ENCODE measurements at places on chromosomes 16 and 17.

DNA sequence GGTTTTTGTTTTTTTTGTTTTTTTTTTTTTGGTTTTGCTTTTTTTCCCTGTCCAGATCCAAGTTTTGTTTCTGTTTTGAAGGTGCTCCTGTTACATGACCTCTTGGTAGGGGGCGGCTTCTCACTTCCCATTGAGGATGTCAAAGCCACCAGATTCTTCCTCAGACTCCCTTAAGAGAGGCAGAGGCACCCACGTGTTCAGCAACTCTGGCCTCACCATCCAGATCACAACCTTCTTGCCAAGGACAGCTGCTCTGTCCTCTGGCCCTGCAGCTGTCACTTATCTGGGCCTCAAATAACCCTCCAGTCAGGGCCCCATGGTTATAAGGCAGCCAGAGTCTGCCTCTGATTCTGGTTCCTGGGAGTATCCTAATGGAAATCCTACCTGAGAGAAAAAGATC is 208.5 kb downstream of the STX8 start:
- DNase-seq: no peak

- DNase-seq: no peak
These were observed 548 bp upstream of the KRTAP4-11 start for GRCh38 chr17:41118721-41119120.

GRCh38 chr17:49527927-49528651 is 33.0 kb downstream of the NGFR start:
- no peak for DNase-seq

- DNase-seq: no peak
These were observed 341.5 kb downstream of the SNX29 start for GRCh38 chr16:12317856-12318537.

DNA sequence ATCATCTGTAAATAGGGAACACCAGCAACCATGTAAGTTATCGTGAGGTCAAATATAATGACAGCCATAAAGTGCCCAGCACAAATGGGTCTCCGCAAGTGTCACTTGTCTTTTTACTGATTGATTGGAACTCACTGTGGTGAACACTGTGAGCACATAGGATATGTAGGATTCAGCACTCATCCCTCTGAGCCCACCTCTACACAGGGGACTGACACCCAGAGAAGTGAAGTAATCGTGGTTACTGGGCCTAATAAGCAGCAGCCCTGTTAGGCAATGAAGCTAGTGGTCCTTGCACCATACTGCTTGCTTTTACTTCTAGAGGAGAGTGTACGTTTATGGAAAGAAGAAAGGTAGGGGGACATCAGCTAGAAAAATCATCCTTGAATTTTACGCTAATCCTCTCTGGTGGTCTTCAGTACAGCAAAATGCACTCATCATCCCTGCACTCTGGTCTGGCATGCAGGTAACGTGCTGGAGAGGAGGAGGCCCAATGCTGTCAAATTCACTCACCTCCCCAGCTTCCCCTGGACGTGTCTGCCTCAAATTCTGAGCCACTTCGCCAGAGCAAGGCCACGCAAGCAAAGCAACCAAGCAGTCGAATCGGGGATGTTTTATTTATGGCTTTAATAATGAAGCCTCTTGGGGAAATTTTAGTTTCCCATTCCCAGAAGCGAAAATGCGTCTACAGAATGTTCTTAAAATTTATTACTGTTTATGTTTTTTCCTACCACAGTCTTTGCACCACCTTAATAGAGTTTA is 74.7 kb downstream of the YPEL2 start:
- no peak for DNase-seq

GRCh38 chr16:82527101-82527500 is 99.7 kb upstream of the CDH13 start:
- no peak for DNase-seq

DNA sequence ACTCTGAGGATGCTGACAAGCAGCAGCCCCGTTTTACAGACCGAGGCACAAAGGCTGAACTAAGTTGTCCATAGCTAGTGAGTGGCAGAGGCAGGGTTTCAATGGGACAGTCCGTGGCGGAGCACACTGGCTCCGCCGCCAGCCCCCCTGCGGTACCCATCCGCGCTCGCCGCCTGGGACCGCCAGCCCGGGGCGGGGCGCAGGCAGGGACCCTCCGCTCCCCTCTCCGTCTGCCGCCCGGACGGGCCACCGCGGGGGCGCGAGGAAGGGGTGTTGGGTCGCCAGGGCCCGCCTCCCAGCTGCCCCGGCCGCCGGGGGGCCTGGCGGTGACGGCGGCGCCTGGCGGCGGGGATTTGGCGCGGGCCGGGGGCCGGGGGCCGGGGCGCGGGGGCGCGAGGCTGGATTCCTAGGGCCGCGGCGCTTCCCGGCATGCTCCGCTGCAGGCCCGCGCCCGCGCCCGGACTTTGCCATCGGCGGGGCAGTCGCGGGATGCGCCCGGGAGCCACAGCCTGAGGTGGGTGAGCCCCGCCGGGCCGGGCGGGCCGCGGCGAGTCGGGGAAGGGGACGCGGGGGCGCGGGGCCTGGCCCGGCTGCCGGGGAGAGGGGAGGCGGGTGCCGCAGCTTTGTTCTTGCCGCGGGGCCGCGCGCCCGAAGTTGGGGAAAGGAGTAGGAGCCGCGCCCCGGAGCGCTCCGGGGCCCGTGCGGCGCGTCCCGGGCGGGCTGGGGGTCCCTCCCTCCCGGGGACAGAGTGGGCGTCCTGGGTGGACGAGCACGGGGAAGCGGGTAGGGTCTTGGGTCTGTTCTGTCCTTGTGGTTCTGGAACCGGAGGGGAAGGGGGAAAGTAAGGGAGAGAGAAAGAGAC is at the start of gene TMEM98:
TSS of gene TMEM98 (plus strand) at position 430 of the 862 bp plus-strand sequence. CDS start 3,376 bp downstream, outside the sequence.
- DNase-seq: no peak

DNA sequence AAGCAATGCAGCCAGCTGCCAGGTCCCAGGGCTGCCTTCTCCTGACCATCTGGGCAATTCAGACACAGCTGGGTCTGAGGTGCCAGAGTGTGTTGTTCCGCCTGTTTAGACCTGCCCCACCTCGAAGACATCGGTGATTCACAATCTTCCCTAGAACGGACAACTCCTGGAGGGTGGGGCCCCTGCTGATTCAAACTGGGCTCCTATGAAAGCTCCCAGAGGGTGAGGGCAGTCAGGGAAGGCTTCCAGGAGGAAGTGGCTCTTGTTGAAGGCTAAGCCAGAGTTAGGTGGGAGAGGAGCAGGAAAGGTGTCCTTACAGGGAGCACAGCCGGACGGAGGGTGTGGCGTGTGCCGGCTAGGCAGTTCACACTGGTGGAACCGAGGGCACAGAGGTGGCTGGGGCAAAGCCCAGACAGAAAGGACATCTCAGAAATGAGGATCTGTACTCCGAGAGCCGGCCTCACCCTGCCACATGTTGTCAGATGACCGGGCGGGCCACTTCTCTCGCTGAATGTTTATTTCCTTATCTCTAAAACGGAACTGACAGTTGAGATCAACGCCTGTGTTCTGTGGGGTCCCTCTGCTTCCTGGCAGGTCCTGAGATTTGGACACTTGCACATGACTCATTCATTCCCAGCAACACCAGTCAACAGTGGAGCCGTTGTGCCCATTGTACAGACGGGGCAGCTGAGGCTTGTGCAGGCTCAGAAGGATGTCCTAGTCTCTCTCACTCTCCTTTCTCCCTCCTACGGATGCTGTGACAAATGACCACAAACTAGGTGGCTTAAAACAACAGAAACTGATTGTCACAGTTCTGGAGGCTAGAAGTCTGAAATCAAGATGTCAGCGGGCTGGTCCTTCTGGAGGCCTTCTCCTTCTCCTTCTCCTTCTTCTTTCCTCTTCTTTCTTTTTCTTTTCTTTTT is 26.9 kb upstream of the LITAF start:
- peak; percentile 78 for DNase-seq

DNA sequence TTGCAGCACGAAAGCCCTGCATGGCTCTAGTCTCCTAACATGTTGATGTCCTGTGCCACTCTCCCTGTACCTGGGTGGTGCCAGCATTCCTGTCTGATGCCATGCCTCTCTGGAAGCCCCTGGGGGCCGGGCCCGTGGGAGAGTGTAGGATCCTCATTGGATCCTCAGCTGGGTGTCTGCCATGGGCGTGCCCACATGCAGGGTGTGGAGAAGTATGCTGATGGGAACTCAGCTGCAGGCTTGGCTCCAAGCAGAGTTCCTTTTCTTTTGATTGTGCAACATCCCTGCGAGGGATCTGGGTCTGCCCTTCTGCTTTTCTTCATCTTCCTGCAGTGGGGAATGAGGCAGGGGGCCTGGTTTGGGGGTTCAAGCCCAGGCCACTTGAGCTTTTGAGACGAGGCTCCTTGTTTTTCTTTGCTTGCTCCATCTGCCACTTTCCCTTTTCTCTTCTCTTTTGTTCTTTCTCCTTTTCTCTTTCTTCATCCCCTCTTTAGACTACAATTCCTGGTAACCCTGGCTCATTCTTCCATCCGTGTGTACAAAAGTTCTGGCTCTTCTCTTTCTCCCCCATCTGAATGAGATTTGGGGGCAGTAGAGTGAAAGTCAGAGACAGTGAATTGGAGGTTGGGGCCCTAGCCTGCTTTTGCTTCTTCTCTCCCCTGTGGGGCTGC is 32.9 kb downstream of the KSR1 start:
- DNase-seq: peak; percentile 47

DNA sequence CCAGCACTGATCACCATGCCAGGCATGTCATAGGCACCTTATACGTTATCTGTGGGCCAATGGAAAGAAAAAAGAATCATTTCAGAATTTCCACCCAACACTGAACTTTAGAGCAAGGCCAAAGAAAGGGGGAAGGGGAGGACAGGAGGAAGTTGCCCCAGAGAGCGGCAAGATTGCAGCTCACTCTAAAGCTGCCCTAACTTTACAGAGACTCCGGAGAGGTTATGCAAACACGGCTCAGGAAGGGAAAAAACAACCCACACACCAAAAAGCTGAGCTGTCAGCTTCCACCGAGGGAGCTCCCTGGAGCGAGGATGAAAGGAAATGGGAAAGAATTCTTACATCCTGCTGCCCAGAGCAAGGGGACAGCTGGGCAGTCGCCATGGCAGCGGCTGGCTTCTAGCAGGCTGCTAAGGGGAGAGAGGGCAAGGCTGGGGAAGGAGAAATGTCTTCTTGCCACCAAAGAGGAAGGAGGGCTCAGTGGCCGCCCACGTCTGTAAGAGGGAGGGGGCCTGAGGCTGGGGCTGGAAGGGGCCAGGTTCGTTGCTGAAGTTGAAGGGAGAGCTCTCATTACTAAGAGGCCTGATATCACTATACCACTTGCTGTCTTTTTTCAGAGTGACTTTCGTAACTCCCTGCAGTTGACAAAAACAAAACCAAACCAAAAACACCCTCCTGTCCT is 18.2 kb downstream of the COTL1 start:
- peak; percentile 68 for DNase-seq

GRCh38 chr17:72183194-72183685 is 62.4 kb downstream of the SOX9 start:
- no peak for DNase-seq

DNA sequence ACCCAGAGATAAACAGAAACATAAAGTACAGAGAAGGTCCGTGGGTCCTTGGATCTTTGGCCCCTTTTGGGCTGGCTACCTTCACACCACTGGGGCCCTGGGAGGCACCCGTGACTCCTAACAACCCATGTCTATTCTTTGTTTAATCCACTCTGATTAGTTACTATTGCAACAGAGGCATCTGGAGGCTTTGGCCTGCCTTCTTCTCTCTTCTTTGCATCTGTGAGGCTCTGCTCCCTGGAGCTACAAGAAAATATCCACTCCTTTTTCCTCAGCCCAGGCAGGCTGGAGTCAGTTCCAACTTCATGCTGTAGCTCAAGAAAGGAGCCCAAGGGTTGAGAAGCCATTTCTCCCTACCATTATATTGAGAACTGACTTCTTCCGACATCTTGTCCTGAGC is 9.5 kb upstream of the CMIP start:
- no peak for DNase-seq

GRCh38 chr16:71894229-71894920 is 956 bp upstream of the IST1 start:
- peak; percentile 53 for DNase-seq

DNA sequence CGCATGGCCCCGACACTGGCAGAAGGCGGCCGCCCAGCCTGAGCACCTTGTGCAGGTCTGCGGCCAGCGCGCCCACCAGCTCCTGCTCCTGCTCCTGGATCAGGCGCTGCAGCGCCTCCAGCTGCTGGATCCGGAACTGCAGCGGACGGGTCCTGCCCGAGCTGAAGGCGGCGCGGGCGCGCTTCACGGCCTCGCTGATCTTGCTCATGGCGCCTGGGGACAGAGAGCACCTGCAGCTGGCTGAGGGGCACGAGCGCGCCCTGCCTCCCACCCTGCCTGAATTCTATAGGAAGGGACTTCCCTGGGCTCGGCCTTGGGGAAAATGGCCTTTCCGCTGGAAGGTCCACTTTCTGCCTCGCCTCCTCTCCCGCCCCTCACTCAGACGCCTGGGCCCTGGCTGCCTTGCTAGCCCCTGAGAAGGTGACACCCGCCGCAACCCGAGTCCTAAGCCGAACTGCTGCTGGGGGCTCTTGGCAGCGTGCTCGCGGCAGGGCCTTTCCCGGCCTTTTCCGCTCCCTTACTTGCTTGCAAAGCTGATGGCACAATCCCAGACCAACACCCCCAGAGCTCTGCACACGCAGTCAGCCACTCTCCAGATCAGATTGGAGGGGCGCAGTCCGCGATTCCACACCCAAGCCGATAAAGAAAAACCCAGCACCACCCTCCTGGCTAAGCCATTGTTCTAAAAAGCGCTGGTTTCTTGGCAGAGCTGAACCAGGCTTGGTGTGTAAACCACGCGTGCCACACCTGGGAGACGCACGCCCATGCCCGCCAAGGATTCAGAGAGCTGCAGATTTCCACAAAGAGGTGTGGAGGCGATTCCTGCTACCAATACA is 3.0 kb downstream of the ALDH3A1 start:
- peak; percentile 79 for DNase-seq

DNA sequence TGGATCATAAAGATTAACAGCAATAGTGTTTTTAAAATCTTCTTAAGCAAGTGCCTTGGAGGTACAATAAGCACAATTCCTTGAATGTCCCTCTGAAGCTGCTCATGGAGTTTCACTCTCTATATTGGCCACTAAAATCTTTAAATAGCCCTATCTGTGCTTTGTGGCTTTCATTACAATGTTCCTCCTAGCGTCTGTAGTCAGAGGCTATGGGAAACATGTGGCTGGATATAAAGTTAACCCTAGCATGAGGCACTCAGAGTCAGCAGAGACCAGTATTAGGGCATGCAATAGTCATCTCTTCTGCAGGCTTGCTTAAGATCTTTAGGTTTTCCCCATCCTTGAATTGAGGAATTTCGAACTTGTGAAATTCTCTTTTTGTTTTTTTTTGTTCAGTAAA is 668.2 kb downstream of the CDH11 start:
- DNase-seq: no peak

DNA sequence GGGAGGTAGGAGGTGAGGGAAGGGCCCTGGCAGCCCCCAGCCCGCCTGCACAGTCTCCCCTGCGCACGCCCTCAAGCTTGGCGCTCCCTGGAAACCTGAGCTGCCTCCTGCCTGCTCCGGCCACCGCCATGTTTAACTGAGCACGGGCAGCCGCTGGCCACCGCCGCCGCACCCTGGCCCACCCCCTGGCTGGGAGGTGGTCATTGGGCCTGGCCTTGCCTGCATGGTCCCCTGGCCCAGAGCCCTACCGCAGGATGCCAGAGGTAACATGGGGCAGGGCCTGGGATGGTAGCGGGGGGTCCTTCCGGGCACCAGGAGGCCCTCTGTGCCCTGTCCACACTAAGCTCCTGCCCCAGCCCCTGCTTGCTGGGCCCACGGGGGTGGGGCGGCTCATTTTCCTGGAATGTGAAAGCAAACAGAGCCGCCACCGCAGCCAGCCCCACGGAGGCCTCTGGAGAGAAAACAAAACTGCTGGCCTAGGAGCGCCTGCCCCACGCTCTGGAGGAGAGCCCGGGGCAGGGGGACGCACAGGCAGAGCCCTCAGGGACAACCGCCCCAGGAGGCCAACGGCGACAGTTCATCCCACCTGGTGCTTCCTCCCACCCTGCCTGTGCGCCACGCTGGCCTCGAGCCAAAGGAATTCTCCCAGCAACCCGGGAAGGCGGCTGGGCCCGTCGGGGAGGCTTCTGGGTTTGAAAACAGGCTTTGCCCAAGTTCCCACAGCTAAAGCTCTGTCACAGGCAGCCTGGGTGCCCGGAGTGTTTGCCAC is 8.9 kb downstream of the NHERF2 start:
- DNase-seq: no peak

Measured in CD4-positive, alpha-beta T cell treated with Interleukin-15 for 1 hour (primary cell).